ENCODE measurements at places on chromosomes 3 and 15.

- no peak for DNase-seq
These were observed 206.3 kb upstream of the CD96 start for GRCh38 chr3:111335512-111336303.

GRCh38 chr15:35301088-35301487 is 216.0 kb upstream of the NANOGP8 start:
- no peak for DNase-seq

GRCh38 chr3:187665010-187665409 is 5.2 kb downstream of the SST start:
- DNase-seq: no peak

DNA sequence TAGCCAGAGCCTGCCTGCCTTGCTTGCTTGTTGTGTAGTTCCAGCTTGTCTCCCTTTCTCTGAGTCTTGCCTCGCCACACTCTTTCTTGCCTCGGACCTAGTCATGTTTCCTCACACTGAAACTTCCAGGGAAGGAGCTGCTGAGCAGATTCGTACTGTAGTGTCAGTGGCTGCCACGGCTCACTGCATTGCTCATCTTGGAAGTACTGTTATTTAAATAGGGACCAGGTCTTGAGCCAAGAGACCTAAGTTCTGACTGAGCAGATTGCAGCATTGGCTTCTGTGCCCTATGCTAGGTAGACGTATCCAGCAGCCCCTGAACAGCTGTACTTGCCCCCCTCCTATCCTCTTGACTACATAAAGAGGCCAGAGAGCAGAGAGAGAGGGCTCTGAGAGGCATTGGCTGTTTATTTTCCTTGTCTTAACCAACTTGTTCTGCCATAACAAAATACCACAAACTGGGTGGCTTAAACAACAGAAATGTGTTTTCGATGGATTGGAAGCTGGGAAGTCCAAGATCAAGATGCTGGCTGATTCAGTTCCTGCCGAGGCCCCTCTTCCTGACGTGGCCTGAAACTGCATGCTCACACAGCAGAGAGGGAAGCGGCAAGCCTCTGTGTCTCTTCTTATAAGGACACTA is 5.8 kb upstream of the RARRES1 start:
- no peak for DNase-seq

DNA sequence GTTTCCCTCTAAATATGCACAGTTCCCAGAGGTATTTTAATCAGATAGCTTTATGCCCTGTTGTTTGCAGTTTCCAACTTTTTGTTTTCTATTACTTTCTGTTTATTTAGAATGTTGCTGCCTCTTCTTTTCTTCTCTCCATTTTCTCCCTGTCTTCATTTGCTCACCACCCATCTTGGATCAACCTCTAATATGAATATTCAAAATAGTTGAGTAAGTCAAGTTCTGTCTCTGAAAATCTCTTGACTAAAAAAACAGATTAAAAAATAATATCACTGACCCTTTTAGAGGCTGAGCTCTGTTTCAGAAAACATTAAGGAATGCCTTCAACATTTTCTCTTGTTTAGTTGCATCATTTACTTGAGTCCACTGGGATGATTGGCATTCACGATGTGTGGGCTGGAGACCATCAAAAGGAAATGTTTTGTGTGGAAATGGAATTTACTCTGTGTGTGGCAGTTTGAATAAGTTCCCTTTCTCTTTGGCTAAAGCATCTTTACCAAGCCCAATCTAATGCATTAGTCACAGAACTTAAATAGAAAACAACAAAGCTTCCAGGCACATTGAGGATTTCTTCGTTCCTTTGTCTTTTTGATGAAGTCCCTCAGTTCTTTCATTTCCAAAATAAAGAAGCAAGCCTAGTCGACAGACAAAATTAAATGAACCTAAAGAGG is 633.9 kb upstream of the TGFBR2 start:
- no peak for DNase-seq

- no peak for DNase-seq
These were observed 33.5 kb upstream of the HES1 start for GRCh38 chr3:194102436-194102835.

DNA sequence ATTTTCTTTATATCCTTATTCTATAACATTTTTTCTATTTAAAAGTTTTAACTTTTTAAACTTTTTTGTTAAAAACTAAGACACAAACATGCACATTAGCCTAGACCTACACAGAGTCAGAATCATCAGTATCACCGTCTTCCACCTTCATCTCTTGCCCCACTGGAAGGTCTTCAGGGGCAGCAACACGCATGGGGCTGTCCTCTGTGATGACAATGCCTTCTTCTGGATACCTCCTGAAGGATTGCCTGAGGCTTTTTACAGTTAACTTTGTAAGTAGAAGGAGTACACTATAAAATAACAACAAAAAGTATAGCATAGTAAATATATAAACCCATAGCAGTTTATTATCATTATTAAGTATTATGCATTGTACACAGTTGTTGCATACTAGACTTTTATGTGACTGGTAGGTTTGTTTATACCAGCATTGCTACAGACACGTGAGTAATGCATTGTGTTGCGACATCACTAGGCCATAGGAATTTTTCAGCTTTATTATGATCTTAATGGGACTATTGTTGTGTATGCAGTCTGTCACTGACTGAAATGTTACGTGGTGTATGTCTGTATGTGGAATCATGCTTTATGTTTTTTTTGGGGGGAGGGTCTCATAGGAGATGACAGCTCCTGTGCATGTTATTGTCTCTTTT is 18.2 kb downstream of the ATP1B3 start:
- DNase-seq: no peak

DNA sequence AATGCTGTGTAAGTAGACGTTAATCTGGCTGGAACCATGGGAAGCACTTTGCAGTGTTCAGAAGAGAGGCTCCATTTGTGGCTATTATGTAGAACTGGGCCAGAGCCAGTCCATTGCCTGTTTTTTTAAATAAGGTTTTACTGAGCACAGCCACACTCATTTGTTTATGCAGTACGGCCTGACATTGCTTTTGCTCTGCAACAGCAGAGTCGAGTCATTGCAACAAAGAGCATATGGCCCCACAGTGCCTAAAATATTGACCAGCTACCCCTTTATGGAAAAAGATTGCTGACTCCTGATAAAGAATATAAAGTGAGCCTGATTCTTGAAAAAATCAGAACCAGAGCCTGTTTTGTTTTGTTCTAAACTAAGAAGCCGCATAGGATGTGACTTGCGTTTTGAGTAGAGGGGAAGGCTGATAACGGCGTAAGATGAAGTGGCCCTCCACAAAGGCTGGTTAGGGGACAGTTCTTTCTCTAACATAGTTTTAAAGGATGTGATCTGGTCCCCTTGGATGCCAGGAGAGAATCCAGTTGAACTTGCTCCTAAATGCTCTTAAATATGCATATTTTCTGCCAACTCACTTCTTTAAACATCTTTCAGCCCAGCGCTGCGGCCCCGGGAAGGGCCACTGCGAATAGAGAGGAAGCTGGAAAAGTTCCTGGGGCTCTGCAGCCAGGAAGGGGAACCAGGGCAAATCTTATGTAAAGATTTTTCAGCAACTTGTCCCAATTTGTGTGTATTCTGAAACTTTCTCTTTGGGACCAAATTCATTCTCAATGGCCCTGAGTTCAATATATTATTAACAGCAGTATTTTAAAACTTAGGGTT is 64.5 kb downstream of the GLDN start:
- no peak for DNase-seq

- no peak for DNase-seq
These were observed 82.7 kb upstream of the SOX2 start for GRCh38 chr3:181629029-181629428.

GRCh38 chr3:125119752-125120378 is 64.1 kb upstream of the HEG1 start:
- DNase-seq: no peak

- DNase-seq: no peak
These were observed 430.7 kb upstream of the CFAP20DC start for GRCh38 chr3:59480486-59480995.

DNA sequence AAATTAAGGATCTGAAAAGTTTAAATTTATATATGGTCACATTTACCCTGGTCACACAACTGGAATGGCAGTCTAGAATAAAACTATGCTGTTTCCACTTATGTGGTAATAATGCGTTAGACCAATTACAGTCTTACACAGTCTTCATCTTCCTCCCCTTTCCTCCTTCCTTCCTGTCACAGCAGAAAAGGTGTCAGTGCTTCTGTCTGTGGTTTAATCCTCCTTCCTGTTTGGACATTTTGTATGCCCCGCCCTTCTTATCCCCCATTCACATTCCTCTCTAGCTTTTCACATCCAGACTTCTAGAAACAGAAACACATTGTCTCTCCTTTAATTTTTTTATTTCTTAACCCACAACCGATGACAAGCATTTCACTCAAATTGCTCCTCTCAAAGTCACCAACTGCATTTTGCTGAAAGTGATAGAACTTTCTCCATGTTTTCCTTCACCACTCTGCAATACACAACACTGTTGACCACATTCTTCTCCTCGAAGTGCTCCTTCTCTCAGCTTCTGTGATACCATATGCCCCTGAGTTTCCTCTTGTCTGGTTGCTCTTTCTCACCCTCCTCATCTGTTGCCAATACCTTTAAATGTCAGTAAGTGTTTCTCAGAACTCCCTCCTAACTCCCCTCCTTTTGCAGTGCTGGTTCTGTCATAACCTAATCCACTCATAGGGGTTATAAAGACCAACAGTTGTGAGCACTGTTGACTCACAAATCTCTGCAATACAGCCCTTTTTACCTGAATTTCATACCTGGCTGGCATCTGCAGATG is 271.6 kb downstream of the UBE2E2 start:
- DNase-seq: no peak

DNA sequence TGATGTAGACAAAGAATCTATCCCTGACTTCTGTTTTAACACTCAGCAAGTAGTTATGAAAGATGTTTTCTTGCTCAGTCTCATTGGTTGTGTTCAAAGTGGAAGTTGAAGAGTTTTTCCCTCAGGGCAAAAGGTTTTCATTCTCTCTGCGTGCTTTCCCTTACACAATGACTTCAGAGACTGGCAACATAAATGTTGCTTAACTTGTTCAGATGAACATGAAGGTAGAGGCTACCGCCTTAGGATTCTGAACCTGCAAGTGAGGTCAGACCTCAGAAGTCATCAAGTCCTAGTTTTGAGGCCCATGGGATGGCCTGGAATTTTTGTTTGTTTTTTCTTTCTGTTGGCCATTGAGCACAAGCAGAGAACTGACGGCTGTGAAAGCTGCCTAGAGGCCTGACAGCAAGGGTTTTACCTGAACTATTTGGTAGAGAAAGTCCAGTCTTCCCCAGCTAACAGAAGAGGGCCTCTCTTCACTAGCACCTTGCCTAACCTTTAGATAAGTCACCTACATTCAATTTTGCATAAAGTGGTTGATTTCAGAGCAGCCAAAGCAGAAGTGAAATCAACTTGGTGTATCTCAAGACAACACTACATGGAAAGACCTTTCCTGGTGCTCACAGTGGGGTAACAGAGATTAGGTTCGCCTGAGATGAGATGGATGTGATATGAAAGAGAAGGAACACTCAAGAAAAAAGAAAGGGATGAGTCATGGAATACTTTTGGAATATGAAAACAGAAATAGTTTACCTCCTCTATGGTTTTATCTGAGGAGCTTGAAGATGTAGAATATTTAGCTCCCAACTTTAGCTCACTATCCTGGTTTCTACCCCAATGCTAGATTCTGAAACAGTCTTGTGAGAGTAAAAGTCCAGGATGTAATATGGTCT is 53.6 kb upstream of the AP4E1 start:
- DNase-seq: no peak

GRCh38 chr15:101028321-101028720 is 109.2 kb downstream of the LRRK1 start:
- DNase-seq: no peak

DNA sequence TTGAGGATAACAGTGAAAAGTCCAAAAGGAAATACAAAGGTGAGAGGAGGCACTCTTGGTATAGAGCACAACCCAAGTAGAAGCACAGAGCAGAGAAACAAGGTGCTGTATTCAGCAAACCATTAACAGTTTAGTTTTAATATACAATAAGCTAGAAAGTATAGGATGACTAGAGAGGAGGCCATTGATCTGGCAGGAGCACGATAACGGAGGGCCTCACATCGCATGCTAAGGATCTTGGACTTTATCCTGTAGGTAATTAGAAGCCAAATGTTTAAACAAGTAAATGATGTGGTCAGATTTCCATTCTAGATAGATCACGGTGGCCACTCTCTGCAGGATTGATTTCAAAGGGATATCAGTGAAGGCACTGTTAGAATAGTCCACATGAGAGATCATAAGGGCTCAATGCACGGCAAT is 935.0 kb downstream of the ROBO1 start:
- DNase-seq: no peak

- DNase-seq: no peak
These were observed 8.0 kb upstream of the CCDC33 start for GRCh38 chr15:74227968-74228722.

DNA sequence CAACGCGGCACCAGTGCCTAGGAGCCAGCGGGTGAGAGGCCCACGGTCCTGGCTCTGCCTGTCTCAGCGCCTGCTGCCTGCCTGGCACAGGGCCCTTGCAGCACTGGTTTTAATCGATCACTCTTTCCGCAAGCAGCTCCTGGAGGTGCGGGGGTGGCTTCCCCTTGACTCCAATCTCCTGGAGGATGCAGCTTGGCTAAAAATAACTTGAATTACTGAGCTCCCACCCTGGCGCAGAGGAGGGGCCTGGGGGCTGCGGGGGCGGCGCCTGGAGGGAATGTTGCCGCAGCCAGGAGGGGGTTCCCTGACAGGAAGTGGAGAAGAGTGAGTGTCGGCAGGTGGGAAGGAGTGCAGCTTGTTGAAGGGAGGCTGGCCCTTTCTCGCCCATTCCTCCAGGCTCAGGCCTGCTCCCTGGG is 9.9 kb upstream of the RPL29 start:
- no peak for DNase-seq

DNA sequence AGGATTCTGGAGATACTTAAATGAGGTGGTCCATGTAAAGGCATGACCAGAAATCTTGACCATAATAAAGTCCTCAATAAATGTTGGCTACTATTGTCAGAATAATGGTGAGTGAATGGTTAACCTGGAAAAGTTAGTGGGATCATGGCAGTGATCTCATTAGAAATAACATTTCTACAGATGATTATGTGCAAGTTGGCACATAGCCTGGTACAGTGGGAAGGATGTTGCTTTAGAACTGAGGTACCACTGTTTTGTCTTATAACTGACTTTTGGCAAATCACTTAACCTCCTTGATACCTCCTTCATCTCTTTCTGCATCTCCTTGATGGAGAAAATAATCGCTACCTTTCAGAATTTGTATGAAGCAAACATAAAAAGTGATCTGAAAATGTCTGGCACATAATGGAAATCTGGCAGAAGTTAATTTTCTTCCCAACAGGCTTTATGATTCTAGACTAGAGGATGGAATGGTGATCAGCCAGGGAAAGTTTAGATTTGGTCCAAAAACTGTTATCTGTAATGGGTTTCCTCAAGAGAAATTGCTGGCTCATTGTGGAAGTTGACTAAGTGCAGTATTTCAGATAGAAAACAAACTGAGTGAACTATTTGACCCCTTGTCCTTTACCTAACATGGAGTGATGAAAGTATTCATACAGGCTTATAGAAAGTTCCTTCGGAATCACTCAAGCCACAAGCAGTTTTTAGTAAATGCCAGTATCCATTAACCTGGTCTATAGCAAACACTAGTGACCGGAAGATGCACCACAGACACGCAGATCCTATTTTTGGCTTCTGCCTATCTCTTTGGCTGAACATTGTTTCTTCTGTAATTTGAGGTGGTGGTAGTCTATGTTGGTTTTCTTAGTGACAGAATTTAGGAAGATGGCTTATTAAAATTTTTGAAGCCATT is 449.6 kb upstream of the TGFBR2 start:
- no peak for DNase-seq

All from stimulated activated CD4-positive, alpha-beta T cell treated with anti-CD3 and anti-CD28 coated beads, Interleukin-15, amount 100 ng/mL, for 1 hour (primary cell).